Pons (tissue), 1 donor: ENCODE measurements at places on chromosomes 4 and X.

GRCh38 chr4:27048429-27049238 lies 188.0 kb downstream of the STIM2 start:
- peak; percentile 45 for DNase-seq

- DNase-seq: peak; percentile 9
Measured at GRCh38 chr4:174154215-174154854, 129.1 kb downstream of the FBXO8 start.

DNA sequence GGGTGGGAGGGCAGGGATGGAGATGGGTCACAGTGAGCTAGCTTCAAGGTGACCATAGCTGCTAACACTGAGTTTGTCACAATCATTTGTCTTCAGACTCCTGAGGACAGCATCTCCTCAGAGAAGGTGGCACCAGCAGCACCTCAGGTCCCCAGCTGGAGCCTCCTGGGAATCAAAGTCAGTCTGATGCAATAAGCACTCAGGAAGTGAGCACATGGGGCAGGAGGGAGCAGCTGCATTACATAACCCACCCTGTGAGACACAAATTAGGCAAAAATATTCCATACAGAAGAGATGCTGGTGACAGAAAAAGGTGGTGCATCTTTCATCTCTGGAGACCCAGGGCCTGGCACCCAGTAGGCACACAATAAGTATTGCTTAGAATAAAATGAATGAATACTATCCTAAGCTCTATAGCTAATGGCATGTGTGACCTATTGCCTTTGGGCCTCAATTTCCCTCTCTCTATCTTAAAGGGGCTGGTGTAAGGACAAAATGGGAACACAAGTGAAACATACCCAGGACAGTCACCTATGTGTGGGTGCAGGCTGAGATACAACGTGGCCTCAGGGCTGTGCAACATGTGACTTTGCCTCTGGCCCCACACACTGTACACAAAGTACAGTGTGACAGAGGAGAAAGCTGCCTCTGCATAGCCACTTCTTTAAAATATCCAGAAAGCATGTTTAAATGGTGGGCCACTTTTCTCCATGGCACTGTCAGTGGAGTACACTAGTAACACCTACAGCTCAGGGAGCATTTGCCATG lies 37.1 kb downstream of the SLC39A8 start:
- DNase-seq: no peak

DNA sequence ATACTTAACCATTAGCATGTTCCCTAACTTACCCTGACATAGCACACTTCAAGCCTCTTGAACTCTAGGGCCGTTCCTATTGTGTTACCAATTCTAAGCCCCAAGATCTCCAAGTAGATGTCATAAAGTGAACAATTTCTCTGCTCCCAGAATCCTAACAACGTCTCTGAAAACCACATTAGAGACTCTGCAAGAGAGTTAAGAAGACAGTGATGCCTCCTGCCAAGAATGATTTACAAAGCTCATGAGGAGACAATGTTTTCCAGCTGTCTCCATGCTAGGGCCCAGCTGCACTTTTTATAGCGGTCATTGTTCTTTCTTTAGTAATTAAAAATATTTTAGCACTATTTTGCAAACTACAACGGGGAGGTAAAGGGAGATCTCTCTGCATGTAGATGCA lies 358.4 kb downstream of the PPP3CA start:
- DNase-seq: no peak

GRCh38 chr4:89069481-89069880 lies 12.5 kb upstream of the FAM13A start:
- DNase-seq: no peak

- DNase-seq: no peak
Measured at GRCh38 chr4:188960411-188961093, 821.3 kb downstream of the TRIML1 start.

DNA sequence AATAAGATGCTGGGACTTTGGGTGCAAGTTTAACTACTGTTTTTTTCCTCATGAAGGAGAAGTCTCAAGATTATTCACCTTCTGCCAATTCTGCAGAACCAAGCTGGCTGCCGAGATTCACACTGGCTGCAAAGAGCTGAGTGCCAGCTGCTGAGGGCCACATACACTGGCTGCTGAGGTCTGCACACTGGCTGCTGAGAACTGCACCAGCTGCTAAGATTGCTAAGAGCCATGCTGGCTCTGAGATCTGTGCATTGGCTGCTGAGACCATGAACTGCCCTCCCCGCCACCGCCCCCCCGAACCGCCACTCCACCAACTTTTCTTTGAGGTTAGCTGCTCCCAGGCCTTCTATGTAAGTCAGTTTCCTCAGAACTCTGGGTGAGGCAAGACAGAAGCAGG lies 330.3 kb downstream of the CBLL2 start:
- DNase-seq: no peak

DNA sequence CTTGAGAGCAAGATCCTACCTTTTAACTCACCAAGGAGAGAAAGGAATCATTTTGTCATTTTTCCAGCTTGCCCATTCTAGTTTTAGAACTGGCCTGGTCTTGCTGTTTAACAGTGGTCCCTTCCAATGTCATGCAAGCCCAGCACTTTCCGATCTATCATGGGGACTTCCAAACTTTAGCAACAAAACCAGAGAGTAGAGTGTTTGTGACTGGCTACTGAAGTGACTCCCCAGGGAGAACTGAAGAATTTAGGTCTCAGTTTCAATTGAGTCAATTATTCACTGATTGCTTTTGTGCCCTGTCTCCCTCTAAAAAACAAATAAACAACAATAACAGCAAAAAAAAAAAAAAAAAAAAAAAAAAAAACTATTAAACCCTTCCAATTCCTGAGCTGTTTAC lies 108.3 kb downstream of the LHFPL1 start:
- DNase-seq: no peak

DNA sequence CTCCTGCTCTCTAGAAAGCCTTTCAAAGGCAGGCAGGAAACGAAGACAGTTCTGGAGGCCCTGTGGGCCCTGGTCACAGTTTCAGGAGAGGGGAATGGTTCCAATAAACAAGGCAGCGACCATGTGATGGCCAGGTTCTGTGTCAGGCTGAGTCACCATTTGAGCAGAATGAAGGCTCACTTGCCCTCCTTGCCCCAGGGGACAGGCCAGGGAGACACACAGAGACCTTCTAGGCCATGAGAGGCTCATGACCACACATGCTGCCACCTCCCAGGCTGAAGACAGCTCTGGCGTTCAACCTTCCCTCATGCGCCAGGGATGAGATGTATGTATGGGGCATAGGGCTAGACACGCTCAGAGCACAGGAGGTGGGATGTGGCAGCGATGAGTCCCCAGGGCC lies 22.9 kb upstream of the TRIM2 start:
- DNase-seq: no peak

DNA sequence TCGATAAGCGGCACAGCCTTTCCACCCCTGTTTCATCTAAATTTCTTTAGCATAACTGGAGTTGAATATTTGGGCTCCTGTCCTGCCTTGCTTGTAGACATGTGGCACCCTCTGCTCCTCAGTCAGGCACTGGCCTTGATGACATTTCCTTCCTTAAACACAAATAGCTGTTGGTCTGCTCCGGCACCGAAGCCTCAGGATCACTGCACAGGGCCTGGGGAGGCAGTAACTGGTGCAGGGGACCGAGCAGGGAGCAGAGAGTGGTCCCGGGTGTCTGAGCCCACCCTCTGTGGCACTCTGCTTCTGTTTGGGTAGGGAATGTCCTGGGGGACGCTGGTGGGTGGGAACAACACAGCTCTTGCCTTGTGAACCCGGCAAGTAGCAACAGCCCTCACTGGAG lies 13.6 kb downstream of the RGS12 start:
- no peak for DNase-seq

- DNase-seq: no peak
Measured at GRCh38 chr4:6907658-6908191, 1.9 kb upstream of the TBC1D14 start.

GRCh38 chr4:8336412-8337075 lies 67.0 kb downstream of the HTRA3 start:
- DNase-seq: no peak

DNA sequence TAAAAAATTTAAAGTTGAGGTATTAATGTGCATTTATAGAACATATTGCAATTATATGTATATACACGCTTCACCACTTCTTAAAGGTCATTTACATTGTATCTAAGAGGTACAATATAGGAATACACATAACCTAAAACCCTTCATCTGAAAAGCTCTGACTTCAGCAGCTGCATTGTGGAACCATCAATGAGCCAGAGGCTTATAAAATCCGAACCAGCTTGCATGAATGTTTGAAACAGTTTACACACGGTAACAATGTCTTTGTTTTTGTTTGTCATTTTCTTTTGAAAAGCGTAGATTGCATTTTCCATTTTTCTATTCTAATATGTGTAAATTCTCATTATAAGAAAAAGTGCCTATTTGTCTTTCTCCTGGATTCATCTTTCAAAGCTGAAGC lies 221.6 kb downstream of the DCLK2 start:
- DNase-seq: no peak

DNA sequence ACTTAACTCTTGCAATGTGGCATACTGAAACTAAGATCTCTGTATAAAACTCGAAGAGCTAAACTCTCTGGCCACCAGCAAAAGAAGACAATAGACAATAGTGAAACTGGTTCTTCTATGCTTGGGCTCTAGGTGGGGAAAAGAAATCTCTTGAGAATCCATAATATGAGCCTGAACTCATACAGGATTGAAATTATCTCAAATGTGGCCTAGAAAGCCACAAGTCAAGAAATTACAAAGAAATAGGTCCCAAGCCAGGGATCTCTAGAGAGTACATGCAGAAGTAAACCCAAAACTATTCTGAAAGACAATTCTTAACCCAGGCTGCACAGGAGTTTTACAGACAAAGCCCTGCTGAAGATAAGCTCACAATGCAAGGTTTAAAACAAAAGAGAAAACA lies 127.4 kb downstream of the ANAPC10 start:
- no peak for DNase-seq

DNA sequence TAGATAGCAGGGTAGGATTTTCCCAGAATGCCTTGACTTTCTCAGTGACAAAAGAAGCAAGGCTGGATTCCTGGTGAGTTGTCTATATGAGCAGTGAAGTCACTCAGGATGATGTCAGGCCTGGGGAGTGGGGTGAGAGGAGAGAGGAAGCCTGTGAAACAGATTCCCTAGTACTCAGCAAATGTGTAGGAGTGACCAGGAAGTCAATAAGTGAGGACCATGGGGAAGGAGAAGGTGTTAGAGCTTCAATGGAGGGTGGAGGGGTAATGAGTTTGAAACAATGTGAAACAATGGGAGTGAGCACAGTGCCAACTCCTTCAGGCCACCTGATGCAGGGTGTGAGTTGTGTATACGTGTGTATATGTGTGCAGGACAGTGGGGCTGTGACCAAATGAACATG lies 2.4 kb upstream of the SLC9A6 start:
- no peak for DNase-seq

GRCh38 chrX:10892621-10893225 lies 218.4 kb upstream of the HCCS start:
- no peak for DNase-seq

DNA sequence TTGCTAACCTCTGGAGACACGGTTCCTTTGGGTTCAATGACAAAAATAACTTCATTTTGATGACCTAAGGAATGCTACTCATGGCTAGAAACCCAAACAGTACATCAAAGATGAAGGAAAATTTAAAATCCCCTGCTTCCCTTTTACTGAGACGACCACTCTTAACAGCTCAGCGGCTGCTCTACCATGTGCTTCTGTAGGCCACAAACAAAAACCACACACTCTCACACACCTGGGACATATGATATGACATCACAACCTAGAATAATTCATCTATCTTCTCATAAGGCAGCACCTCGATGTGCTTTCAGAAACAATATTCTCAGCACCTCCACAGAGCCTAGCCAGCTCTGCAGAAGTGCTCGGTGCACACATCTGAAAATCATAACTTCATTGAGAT lies 34.7 kb downstream of the ABLIM2 start:
- DNase-seq: no peak

DNA sequence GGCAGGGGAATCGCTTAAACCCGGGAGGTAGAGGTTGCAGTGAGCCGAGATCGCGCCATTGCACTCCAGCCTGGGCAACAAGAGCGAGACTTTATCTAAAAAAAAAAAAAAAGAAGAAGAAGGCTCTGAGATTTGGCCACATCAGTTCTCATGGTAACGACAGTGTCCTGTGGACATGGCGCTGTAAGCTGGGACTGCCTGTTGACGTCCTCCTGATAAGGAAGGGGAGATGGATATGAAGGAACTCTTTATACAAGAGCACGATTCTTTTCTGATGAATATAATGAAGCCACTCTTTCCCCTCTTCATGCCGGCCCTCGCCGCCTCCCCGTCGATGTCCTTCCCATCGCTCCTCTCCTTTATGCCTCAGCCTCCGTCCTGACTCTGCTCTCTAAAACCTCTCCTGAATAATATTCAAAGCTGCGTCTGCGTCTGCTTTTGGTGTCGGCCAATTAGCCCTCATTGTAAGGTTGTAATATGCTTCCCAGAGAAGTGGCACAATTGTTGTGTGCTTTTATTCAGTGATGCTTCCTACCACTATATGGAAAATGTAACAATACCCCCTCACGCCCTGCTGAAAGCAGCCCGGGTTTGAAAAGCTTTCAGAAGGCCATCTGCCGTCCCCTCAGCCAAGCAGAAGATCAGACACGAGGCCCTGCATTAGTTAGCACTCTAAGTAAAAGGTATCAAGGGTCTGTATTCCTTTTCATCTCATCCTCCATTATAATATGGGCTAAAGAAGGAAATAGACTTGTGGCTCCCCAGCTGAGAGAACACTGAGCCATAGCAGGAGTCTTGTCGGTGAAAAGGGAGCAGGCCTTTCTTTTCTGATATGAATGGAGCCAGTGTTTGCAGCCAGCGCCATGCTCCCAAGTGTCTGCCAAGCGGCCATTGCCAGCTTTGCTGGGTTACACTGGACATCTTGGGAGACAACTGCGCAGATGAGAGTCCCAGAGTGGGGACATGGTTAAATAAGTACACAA lies 22.1 kb upstream of the SCOC start:
- DNase-seq: peak; percentile 73

DNA sequence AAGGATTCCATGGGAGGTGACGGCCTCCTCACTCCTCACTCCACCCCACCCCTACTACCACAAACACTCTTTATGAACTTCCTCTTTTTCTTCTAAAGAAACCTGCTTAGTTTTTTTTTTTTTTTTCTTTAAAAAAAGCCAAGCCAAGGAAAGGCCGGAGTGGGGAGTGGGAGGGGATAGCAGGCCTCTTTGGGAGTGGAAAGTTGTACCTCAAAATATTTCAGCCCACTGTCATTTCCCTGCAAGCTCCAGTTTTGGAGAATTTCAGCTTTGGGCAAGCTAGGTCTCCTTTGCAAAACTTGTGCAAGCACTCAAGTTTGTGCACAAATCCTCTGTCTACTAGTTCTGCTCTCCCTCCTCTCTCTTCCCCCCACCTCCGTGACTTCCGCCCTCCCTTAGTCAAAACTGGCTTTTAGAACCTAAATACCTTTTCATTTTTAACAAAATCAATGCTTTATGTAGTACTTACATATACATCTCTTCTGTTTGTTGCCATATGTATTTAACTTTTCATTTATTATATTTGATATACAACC lies 512 bp upstream of the ANTXR2 start:
- no peak for DNase-seq
